Posterior vena cava (tissue), 2 donors: ENCODE measurements at places on chromosomes 2 and 18. TPM values are rescaled to one million over a fixed set of nuclear protein-coding genes. Genes with fewer than 3 reads are reported as not detected.
A peak's percentile ranks its signal among the peaks of the same experiment; 100 is the strongest.

Gene FAM117B
- 3.6 TPM for total RNA-seq

Gene GNLY
- 5.3 TPM for total RNA-seq

Gene DLX1
- total RNA-seq, result not detected

Gene LRRTM1
- 0.10 TPM for total RNA-seq

Gene RUFY4
- not detected for total RNA-seq

Gene TDRD15
- 0.05 TPM for total RNA-seq

Gene ABCG5
- total RNA-seq, result not detected

GRCh38 chr2:86434290-86434689 lies 6.9 kb upstream of the KDM3A start:
- no peak for DNase-seq

DNA sequence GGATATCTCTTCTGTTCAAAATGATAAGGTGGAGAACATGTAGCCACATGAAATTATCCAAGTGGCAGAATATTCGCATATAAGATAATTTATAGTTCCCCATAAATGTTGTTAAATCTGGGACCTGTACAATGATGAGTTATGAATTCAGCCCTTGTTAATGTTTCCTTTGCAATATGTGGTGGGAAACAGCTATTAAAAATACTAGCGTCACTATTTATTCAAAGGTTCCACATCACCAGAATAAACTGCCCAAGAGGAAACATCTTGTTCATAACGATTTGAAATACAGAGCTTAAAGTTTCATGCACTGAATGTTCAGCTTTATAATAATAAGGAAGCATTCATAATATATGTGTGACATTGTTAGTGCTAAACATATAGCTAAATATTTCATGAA lies 223.9 kb upstream of the TCF4 start:
- DNase-seq, result no peak

- no peak for DNase-seq
Measured at GRCh38 chr2:25316101-25316500, 25.6 kb downstream of the DNMT3A start.

DNA sequence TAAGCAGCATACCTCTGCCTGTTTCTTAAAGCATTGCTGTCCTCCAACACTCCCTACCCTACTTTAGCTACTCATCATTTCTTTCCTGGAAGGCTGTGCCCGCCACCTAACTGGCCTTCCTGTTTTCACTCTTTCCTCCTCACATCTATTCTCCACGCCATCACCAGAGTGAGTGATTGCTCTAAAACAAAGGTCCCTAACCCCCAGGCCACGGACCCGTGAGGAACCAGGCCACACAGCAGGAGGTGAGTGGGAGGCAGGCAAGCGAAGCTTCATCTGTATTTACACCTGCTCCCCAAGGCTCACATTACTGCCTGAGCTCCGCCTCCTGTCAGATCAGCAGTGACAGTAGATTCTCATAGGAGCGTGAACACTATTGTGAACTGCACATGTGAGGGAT lies 13.3 kb upstream of the ZEB2 start:
- no peak for DNase-seq

- no peak for DNase-seq
Measured at GRCh38 chr2:36663295-36663694, 33.2 kb upstream of the VIT start.

DNA sequence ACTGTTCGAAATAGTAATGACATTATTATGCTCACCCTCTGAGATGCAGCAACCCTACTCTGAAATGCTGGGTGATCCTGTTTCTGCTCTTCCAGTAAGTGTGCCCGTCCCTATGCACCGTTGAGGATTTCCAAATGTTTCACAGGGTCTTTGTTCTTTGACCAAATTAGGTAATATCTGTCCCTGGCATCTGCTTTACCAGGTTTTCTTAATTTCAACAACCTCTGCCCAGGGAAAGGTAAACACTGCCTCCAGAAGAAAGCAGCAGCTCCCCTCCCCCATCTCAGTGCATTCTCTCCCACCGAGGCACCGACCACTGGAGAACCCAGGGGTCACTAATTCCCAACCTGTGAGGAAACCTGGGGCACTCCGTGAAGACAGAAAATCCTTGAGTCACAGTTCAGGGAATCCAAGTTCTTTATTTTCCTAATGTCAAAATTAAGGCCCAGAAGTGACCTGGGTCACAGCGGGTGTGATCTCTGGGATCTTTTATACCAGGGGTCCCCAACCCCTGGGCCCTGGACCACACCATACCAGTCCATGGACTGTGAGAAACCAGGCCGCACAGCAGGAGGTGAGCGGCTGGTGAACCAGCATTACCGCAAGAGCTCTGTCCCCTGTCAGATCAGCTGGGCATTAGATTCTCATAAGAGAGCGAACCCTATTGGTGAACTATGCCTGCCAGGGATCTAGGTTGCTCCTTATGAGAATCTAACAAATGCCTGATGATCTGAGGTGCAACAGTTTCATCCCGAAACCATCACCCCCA lies 1.2 kb upstream of the GRB14 start:
- no peak for DNase-seq

DNA sequence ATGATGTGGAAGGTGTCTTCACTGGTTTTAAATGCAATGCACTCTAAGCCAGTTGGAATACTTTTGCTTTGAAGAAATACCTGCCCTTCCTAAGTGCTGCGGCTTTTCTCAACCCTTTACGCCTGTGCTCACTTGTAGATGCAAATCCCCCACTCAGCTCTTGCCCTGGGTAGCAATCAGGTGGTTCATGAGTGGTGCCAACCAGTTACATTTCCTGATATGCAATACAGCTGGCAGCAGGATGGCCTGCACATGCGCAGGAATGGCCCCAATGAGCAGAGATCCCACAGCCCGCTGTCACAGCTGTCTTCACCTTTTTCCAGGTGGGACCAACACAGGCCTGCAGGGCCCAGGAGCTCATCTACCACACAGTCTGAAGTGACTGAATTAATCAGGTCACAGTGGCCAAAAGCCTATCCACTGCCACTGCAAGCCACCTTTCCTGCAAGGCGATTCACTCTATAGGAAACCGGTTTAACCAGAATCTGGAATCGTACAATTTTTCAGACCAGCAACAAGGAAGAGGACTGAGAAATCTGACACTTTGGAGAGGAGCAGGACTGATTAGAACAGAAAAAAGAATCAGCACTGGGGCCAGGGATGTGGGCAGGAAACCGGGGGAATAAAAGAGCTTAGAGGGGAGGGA lies 247.8 kb downstream of the MYT1L start:
- peak; percentile 23 for DNase-seq

- no peak for DNase-seq
Measured at GRCh38 chr2:19235308-19235707, 123.1 kb downstream of the OSR1 start.

GRCh38 chr2:146785101-146785500 lies 1059.7 kb upstream of the ACVR2A start:
- no peak for DNase-seq

- no peak for DNase-seq
Measured at GRCh38 chr2:39218391-39218790, 25.4 kb downstream of the CDKL4 start.

GRCh38 chr2:147171941-147172340 lies 672.9 kb upstream of the ACVR2A start:
- DNase-seq, result no peak

- DNase-seq, result no peak
Measured at GRCh38 chr2:96895032-96895745, 25.3 kb upstream of the SEMA4C start.

DNA sequence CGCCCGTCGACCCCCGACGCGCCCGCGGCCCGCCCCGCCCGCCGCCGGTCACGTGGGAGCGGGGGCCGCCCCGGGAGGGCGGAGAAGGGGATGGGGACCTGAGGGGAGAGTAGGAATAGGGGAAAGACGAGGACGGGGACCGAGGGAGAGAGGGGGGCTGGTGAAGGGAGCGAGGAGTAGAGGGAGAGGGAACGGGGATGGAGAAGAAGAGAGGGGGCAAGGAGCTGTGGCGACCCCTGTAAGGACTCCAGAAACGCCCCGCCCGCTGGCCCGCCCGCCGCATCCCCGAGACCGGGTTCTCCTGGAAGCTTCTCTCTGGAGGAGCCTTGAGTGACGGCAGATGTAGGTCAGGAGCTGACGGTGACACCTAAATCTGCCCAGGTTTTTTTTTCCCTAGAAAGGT lies 615 bp downstream of the ADNP2 start:
- peak; percentile 85 for DNase-seq

GRCh38 chr2:47652061-47652690 lies 130.8 kb upstream of the MSH6 start:
- DNase-seq, result no peak

DNA sequence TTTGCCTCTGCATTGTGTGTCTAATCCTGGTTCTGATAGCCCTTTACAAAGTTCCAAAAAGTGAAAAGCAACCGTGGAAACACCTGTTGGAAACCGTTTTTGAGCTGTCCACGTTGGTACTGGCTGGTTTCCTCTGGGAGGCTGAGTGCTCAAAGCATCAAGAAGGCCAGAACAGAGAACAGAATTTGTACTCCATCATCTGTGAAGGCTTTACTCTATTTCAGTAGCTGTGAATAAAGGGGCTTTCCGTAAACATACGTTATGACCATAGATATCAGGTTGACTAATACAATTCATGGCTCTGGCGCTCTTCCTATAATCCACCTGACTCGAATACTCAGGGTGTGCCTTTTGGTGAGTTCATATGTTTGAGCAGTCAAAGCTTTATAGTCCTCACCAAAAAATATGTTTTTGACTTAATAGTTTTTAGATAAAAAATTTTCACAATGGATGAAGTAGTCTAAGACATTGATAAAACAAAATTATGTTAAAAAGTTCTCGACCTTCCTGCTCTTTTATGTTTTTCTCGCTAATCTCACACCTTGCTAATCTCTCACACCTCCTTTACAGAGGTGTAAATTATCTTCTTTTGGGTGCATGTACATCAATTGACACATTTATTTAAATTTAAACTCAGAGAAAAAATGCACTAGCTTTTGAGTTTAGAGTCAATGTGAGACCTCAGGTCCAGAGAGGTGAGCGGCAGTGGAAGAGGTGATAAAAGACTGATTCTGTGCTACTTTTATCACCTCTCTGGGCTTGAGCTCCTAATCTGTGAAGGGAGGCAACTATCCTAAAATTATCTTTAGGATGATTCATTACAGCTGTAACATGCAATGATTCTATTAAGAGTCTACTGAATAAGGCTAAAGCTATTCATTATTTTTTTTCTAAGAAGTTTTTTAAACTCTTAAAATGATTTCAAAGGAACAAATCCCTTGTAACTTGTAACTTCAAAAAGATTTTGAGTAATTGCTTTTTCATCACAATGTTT lies 65.3 kb downstream of the CXCR4 start:
- DNase-seq, result no peak

GRCh38 chr2:240418311-240418710 lies 17.2 kb upstream of the GPC1 start:
- DNase-seq, result no peak

DNA sequence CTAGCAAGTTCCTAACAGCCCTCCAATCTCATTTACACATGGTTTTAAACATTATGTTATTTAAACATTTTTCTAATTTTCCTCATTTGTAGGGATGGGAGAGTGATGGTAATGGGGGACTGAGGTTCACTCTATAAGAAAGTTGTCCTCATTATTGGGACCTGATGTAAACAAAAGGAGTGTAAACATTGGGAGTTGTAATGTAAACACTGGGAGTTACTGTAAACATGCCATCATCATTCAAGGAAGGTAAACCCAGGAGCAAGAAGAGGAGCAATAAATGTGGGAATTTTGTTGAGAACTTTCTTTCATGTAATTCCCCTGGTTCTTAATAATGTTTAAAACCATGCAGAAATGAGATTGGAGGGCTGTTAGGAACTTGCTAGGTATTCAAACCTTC lies 17.8 kb downstream of the RFTN2 start:
- DNase-seq, result no peak
